ENCODE measurements at places on chromosomes 11 and 22. TPM values are rescaled to one million over a fixed set of nuclear protein-coding genes. Genes with fewer than 3 reads are reported as not detected.

Gene GAS2
- 4.8 TPM for total RNA-seq

DNA sequence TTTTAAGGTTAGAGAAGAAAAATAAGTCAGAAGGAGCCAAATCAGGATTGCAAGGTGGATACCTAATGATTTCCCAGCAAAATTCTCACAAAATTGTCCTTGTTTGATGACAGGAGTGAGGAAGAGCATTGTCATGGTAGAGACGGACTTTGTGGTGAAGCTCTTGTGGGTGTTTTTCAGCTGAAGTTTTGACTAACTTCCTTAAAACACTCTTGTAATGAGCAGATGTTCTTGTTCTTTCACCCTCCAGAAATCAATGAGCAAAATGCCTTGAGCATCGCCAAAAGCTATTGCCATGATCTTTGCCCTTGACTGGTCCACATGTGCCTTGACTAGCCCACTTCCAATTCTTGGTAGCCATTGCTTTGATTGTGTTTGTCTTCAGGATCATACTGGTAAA, 20.0 kb downstream of the CALCB start:
- DNase-seq: no peak

- DNase-seq: peak; percentile 39
Measured at GRCh38 chr11:35013514-35014233, 97.3 kb downstream of the PDHX start.

- DNase-seq: peak; percentile 71
Measured at GRCh38 chr11:57491371-57492061, 24.0 kb downstream of the SLC43A1 start.

- DNase-seq: no peak
Measured at GRCh38 chr11:92702805-92703448, 266.5 kb upstream of the MTNR1B start.

DNA sequence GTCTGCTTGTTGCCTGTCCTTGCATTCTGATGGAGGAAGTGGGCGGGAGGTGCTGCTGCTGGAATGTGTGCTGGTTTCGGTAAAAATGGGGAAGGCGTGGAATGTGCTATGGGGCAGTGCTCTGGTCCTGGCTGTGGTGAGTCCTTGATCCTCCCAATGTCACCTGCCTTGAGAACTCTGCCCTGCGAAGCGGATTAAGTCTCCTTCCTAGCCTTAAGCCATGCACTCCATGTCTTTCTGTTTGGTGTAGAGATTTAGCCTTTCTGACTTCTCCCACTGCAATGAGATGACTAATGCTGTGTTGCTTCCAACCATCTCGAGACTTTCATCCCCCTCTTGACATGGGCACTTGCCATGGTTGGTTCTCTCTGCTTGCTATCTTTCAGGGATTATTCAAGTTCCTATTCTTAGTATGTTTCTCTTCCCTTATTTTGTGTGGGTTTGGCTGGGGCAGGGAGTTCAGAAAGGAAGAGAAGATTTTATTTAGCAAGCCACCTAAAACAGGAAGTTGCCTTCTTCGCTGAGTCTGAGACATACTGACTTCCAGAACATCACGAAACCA, 687.9 kb downstream of the NTM start:
- DNase-seq: peak; percentile 57

Gene ELFN2
- under 0.01 TPM for total RNA-seq

Gene NRGN
- total RNA-seq: 5.1 TPM

DNA sequence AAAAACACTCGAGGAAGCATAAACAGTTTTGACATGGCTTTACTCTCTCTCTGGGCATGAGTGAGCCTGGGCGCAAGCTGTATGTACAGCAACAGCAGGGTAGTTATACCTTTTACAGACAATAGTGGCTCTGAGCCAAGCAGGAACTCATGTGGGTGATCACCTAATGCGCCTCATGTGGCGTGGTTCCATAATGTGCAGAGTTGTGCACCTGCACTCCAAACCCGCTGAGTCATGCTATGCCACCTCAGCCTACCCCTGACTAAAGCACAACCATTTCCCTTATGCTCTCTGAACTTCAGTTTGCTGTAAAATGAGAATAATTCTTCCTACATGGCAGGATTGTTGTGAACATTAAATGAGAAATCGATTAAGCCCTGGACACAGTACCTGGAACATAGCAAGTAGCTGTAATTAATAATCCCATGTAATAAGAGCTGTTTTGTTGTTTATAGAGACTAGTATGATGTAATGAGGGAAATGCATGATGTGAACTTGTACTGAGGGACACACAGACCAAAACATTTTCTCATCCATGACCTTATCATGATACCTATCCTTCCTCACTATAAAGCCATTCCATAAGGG, 71.6 kb downstream of the CCDC34 start:
- peak; percentile 7 for DNase-seq

Gene KRTAP5-2
- not detected for total RNA-seq

- no peak for DNase-seq
Measured at GRCh38 chr11:33953289-33953688, 61.4 kb upstream of the LMO2 start.

GRCh38 chr11:12094872-12095800, 15.3 kb upstream of the MICAL2 start:
- peak; percentile 49 for DNase-seq

Measured in hematopoietic multipotent progenitor cell (in vitro differentiated cells).